ENCODE measurements at places on chromosomes 7 and 10.
A peak's percentile ranks its signal among the peaks of the same experiment; 100 is the strongest.

DNA sequence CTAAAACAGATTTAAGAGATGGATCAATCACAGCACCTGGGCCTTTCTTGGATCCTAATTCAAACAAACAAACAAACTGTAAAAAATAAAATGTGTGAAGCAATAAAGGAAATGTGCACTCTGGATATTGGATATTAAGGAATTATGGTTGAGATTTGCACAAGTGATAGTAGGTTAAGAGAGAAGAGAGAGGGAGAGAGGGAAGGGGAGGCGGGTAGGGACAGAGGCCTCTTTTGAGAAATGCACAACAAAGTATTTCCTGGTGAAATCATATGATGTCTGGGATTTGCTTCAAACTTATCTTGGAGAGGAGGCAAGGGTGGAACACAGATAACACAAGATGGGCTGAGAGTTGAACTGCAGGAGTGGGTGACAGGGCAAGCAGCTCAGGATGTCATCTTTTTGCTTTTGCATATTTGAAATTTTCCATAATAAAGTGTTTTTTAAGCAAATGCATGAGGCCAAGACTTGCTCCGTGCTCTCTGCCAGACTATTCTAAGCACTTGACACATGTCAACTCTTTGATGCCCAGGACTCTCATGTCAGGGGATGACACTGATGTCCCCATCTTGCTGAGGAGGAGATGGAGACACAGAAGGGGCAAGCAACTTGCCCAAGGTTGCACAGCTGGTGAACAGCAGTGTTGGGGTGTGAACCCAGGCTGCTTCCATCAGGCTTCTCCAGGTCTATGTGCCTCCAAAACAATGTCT lies 9.1 kb upstream of the AEBP1 start:
- DNase-seq: no peak

GRCh38 chr7:139328375-139328774 lies 12.8 kb upstream of the FMC1 start:
- DNase-seq: no peak

DNA sequence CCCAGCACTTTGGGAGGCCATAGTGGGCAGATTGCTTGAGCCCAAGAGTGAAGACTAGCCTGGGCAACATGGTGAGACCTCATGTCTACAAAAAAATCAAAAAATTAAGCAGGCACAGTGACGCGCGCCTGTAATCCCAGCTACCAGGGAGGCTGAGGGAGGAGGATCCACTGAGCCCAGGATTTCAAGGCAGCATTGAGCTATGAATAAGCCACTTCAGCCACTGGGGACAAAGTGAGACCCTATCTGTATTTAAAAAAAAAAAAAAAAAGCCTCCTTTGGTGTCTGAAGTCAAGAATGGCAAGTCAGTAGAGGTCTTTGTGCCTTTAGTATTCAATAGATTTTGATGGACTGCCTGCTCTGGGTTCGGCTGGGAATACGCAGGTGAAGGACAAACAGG lies 85.7 kb downstream of the RALA start:
- no peak for DNase-seq

- DNase-seq: peak; percentile 29
Measured at GRCh38 chr7:127251465-127252376, 1.0 kb downstream of the GRM8 start.

DNA sequence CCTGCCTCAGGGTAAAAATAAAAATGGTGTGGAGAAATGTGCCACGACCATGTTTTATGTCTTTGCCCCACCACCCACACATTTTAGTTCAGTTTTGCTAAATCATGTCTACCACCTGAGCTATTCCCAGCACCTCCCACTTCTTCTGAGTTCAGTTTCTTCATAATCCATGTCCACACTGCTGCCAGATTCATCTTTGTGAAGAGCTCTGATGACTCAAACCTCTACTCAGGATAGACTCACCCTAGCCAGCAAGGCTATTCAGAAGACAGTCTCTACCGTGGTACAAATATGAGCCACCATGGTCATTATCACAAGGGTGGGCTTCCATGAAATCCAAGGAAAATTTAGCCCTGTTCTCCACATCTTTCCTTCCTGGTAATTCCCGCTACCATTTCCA lies 231.1 kb upstream of the PRKCQ start:
- DNase-seq: no peak
